Prostate gland (tissue), 2 donors: ENCODE measurements at places on chromosomes 1 and 21. TPM values are rescaled to one million over a fixed set of nuclear protein-coding genes. Genes with fewer than 3 reads are reported as not detected.

The LMOD1 gene
- total RNA-seq: 190 TPM

The GJA9 gene
- 0.09 TPM for total RNA-seq

- no peak for DNase-seq
Observed at GRCh38 chr1:170470121-170470520, 61.8 kb upstream of the GORAB start.

The C1orf185 gene
- not detected for total RNA-seq

The ASB17 gene
- total RNA-seq: not detected

The CD84 gene
- total RNA-seq: 6.7 TPM

- no peak for DNase-seq
Observed at GRCh38 chr1:85062425-85063026, 14.2 kb upstream of the MCOLN3 start.

GRCh38 chr1:225670806-225671733, 18.1 kb upstream of the ENAH start:
- DNase-seq: no peak

The VWA5B1 gene
- total RNA-seq: 0.51 TPM

DNA sequence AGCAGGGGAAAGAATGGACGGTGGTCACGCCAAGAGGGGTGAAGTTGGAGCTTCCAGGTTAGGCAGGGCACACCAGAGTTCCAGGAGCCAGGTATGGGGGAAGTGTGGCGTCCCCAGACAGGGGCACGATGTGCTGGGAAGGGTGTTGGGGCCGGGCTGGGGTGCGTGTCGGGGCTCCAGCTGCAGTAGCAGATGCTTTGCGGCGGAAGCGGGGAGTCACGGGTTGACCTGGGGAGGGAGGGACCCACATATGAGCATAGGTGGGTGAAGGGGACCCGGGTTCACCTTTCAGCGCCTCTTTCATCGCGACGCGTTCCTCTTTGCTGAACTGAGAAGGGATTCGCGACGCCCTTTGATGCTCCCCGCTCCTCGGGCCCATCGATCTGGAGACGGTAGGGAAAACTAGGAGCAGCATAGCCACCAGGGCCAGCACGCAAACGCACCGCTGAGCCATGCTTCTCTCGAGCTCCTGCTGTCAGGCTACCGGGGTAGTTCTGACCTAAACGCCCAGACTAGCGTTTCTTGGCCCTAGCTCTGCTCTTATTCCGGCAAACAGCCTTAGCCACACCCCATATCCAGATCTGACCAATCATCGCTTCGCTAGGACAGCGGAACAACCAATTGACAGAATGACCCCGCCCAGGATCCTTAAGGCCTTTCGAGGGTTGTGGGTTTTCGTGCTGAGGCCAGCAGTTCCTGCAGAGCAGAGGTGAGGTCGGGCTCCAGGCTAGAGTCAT, at the start of gene PM20D1:
Gene PM20D1, minus strand, starts transcription at position 514 of the 737 bp plus-strand sequence. Its CDS starts 60 bp downstream, at position 454.
- peak; percentile 14 for DNase-seq

DNA sequence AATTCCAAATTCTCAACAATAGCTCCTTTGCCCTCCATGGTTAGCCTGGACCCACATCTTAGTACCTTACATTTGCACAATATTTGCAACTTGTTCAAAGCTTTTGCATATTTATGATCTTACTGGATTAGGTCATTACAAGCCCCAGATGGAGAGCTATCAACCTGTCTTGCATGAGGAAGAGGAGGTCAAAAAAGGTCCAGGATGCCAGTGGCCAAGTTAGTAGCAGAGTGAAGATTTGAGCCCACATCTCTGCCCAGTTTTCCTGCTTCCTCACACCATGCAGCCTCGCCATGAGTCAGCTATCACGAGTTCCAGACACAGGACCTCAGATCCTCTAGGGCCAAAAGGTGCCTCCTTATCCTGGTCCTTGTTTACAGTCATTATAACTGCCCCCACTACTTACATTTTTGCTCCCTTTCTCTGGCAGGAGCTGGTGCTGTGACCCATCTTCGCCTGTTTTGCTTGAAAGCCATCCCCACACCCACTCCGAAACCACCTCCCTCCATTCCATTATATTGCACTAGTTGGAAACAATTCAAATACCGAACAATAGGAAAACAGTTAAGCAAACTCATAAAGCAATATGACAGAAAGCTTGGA, 5.0 kb upstream of the AHCYL1 start:
- DNase-seq: no peak

DNA sequence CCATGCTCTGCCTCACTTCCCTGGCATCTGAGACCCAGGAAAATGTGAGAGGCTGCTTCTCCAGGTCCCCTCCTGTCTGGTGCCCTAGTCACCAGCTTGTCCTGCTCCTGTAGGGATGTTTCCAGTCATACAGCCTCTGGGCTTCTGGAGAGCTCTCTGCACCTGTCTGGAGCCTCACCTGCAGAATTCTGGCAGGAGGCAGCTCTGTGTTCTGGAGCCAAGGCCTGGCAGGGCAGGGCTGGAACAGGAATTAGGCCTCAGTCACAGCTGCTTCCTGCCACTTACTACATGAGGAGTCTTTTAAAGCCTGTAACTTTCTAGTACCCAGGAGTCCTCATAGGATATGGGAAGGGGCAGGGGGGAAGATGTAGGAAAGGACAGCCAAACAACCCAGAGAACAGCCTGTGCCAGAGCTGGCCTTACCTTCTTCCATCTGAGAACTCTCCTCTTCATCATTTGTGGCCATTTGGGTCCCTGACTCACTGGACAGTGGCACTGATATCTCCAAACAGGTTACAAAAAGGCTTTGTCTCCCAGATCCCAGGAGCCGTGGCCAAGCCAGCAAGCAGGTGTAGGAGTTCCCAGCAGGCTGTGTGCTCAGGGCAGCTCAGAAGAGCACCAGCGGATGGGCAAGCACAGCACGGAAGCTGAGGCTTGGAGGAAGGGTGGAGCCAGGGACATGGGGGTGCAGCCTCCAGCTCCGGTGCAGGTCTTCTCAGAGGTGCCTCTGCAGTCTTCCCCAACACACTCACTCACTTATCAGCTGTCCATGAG, 31.4 kb upstream of the ARTN start:
- DNase-seq: peak; percentile 25

DNA sequence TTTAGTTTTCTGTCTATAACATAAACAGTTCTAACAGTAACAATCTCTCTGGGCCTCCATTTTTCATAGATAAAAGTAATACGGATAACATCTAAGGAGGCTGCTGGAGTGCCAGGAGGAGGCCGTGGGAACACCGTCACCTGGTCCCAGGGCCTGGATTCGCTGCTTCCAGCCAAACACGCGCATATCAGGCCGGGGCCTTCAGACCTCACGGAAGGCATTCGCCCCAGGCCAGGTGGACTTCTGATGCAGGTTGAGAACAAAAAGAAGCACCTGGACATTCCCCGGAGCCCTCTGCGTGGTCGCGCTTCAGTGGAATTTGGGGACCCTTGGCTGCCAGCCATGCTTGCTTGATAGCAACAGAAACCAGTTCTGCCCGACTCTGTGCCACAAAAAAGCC, 113.1 kb upstream of the GUCA2B start:
- no peak for DNase-seq

The TMEM240 gene
- total RNA-seq: 4.5 TPM

DNA sequence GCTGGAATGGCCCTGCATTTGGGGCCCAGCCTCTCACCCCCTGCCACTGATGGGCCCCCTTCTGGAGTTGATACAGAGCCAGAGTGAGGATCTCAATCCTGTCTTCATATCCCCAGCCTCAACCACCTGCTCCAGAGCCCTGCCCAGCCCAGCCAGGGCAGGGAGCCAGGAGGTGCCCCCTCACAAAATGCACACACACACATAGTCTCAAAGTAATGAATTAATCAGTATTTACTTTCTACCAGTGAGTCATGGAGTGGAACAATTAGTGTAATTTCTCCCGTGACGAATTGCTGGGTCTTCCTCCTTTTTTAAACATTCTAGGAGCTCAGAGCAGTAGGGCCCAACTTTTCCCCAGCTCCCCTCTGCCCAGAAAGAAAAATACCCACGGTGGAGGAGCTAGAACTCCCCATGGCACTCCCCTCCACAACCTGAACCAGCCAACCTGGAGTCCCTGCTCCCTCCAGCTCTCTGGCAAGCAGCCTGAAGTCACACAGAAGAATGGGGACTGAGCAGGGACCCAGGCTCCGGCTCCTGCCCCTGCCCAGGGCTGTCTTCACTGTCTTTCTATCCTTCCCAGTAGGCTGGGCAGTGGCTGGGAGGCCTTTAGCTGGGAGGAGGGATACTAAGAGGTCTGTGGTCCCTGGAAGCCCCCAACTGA, 29.3 kb downstream of the SDC3 start:
- no peak for DNase-seq

The NUP210L gene
- 5.7 TPM for total RNA-seq

GRCh38 chr1:211135342-211135950, 1.5 kb upstream of the KCNH1 start:
- no peak for DNase-seq
